ENCODE measurements at places on chromosomes 4 and X.

- no peak for DNase-seq
Measured at GRCh38 chr4:132770776-132771175, 378.3 kb upstream of the PCDH10 start.

GRCh38 chr4:80005863-80006262, 67.2 kb downstream of the ANTXR2 start:
- no peak for DNase-seq

GRCh38 chr4:120105472-120105871, 38.8 kb upstream of the MAD2L1 start:
- DNase-seq: no peak

DNA sequence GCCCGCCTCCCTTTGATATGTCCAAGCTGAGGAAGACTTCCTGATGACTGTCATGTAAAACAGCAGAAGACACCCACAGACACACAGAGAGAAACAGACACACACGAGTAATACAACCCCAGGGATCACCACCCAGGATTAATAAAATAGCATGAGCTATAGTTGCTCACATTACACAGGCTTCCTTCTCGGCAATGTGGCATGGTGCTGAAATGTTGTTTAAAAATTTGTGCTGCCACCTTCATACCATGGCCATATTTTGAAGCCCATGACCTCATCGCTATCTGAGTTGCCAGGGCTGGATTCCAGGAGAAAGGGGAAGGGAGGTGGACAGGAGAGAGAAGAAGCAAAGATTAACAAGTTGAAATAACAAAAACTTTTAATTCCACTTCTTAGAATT, 111.7 kb downstream of the SYNPO2 start:
- DNase-seq: no peak

DNA sequence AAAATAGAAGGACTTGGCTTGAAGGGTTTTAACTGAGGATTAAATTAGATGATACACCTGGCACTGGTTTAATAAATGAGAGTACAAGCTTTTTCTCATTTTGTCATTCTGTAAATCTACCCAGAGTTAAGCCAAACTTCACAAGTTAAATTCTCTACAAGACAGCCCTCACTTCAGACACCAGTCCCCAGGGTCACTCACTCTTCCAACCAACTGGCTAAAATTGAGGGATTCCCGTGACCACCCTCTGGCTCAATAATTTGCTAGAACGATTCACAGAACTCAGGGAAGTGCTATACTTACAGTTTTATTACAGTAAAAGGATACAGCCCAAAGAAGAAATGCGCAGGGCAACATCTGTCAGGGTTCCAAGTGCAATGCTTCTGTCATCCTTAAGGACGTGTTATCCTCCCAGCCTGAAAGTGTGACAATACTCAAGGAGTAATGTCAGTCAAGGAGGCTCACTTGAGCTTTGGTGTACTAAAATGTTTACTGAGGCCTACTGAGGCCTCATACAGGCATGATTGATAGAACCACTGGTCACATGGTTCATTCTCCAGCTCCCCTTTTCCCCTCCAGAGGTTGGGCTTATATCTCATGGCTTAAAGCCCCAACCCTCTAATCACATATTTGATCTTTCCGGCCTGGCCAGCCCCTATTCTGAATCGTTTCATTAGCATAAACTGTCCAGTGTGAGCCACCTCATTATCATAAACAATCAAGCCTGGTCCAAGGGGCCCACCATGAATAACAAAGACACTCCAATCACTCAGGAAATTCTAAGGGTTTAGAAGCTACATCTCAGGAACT, 9.6 kb upstream of the TMSB4X start:
- DNase-seq: no peak

DNA sequence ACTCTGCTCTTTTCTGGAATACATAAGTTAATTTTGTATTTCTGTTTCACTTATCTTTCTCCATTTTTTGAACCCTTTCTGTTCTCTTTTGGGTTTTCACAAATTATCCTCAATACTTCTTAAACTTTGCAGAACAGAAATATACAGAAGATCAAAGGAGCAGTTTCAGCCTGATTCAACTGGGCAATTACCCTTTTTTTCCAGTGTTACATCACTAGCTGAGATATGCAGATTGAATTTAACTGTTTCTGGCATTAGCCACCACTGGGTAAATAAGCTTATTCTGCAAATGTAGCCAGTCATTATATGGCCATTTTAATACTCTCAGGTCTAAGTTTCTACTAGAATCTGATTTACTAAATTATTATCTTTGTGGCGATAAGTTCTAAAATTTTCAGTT, 66.9 kb upstream of the GRID2 start:
- DNase-seq: no peak

- DNase-seq: no peak
Measured at GRCh38 chr4:37816006-37816405, 10.5 kb upstream of the PGM2 start.

DNA sequence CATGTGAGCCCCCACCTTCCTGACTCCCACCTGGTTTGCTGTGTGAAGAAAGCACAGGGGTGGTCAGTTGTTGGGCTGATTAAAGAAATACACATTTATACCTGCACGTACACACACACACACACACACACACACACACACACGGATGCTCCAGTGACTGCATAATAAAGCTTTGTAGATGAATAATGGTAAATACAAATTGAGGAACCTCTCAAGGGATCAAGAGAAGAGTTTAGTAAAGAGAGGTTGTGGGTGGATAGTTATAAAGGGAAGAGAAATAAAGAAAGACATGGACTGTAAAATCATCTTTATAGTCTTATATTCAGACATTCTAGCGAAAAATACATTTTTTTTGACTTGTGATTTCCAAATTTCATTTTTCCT, 144.1 kb downstream of the MGST2 start:
- no peak for DNase-seq

- DNase-seq: no peak
Measured at GRCh38 chr4:110124711-110125110, 73.7 kb downstream of the ELOVL6 start.

DNA sequence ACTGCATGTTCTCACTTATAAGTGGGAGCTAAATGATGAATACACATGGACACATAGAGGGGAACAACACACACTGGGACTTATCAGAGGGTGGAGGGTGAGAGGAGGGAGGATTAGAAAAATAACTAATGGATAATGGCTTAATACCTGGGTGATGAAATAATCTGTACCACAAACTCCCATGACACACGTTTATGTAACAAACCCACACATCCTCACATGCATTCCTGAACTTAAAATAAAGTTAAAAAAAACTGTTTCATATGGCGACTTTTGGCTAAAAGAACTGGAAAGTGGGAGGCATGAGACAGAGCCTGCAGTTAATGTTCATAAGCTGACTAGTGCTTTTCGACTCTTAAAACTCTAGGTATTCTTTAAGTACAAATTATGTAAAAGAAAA, 98.9 kb upstream of the NPFFR2 start:
- DNase-seq: no peak

GRCh38 chr4:15769202-15769601, 8.9 kb upstream of the CD38 start:
- DNase-seq: no peak

DNA sequence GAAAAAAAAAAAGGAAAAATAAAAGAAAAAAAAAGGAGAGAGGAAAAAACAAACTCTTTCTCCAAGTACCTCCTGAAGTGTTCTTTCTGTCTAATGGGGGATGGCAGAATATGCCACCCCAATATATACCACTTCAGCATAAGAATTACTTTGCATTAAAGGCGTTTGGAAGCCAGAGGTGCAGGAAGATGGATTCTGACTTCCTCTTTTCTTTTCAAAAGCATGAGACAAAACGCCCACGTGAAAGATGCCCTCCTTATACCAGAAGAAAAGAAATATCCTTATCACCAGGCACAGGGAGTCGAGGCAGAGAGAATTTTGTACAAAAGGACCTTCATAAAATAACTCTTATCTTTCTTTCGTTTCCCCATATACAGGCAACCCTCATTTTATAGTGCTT, 40.9 kb downstream of the COX18 start:
- no peak for DNase-seq

- no peak for DNase-seq
Measured at GRCh38 chr4:12458621-12459020, 1025.5 kb downstream of the RAB28 start.

Measured in neural crest cell (in vitro differentiated cells).